Esophagus muscularis mucosa (tissue), 4 donors: ENCODE measurements at places on chromosomes 16 and 17. TPM values are rescaled to one million over a fixed set of nuclear protein-coding genes. Genes with fewer than 3 reads are reported as not detected.

Gene NME1
- total RNA-seq: 16.4 TPM

Gene KRT15
- not detected for total RNA-seq

Gene TGFB1I1
- 471 TPM for total RNA-seq

Gene KRTAP2-1
- total RNA-seq: not detected

Gene MLKL
- 6.5 TPM for total RNA-seq

Gene CDH11
- 22.4 TPM for total RNA-seq

Gene C17orf78
- total RNA-seq: not detected

Gene CTRB1
- not detected for total RNA-seq

Gene AGRP
- not detected for total RNA-seq

Gene PIK3R5
- 16.2 TPM for total RNA-seq

Gene SOST
- not detected for total RNA-seq

Gene XYLT1
- total RNA-seq: 25.2 TPM

Gene PHOSPHO1
- 1.4 TPM for total RNA-seq

Gene TMEM220
- 15.4 TPM for total RNA-seq

Gene TMIGD1
- not detected for total RNA-seq
